Urinary bladder (tissue), 4 donors: ENCODE measurements at places on chromosomes 13 and 19.

DNA sequence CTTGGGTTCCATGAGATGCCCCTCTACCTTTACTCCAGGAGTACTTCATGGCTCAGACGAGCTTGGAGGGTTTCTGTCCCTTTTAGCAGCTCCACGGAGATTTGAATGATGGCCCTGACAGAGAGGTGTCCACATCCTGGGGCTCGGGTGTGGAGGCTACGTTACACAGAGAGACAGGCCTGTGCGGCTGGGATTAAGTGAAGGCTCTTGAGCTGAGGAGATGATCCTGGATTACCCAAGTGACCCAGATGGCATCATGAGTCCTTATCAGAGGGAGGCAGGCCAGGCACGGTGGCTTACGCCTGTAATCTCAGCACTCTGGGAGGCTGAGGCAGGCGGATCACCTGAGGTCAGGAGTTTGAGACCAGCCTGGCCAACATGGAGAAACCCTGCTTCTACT, 12.4 kb downstream of the DPP9 start:
- DNase-seq, result no peak

GRCh38 chr13:35698911-35699576, 222.6 kb upstream of the MAB21L1 start:
- DNase-seq, result no peak

- no peak for DNase-seq
Measured at GRCh38 chr13:33341861-33342452, 56.4 kb upstream of the STARD13 start.

DNA sequence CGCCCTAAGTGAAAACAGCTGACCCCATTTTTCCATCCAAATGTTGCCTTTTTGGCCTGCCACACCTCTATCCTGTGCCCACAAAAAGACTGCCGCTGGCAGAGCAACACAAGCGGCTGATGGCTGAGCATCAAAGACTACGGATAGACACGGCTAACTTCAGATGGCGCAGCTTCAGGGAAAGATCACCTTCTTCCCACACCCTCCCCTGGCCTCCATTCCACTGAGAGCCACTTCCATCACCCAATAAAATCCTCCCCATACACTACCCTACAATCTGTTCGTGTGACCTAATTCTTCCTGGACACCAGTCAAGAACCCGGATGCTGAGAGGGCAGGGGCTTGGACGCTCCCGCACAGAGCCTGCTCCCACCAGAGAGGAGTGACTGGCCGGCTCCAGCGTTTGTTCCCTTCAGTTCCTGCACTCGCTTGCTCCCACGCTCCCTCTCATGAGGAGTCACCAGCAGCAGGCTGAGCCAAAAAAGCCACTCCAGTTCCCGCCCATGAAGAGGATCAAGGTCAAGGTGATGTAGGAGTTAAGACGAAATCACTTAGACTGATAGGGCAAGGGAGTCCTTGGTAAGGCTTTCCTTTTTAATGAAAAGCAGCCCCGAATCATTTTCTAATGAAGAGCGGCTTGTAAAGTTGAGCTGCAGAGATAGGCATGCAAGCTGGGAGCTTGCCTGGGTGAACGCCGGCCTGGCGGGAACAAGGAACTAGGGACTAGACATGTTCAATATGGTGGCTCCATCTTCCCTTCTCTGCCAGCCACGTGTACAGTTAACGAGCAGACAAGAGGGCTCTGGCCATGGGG, 35.7 kb downstream of the TSKS start:
- peak; percentile 83 for DNase-seq

DNA sequence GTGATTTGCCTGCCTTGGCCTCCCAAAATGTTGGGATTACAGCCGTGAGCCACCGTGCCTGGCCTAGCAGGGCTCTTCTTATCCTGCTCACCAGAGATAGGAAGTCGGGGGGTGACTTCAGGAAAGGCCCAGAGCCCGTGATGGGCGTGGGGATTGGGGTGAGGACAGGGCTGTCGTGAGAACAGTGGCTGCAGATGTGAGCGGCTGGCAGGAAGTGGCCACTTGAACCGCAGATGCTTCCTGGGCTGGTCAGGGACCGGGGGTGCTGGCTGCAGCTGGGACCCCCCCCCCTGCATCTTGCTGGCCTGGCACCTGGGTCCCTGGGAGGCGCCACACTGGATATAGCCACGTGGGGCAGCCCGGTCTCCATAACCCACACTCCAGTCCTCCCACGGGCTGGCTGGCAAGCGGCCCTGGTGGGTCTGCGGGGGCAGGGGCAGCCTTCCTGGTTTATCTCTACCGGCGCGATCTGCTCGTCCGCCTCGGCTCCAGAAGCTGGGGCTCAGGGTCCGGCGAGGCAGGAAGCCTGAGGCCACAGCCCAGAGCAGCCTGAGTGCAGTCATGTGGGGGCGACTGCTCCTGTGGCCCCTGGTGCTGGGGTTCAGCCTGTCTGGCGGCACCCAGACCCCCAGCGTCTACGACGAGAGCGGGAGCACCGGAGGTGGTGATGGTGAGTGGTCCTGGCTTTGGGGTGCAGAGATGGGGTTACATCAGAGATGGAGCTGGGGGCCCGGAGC, at the start of gene F2RL3:
Gene F2RL3 (plus strand): TSS at position 371 of the 737 bp plus-strand sequence. CDS start 191 bp downstream, at position 562.
- DNase-seq, result no peak

DNA sequence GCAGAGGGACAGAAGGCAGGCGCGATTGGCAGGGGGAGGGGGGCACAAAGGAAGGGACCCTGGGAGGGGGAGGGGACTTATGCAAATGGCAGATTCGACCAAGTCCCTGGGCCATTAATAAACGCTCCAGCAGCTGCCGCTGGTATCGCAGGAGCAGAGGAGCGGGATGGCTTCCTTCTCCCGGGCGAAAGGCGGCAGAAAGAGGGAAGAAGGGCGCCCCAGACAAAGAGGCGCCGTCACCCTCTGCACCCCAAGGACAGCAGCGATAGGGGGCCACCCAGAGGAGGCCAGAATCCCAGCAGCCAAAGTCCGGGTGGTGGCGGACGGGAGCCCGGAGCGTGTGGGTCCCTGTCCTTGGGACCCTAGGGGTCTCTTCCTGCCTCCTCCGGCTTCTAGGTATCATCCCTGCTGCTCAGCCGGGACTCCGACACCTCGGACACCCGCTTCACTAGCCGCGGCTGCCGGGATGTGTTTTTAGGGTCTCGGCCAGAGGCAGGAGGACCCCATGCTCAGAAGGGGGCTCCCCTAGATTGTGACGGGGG, 1.9 kb downstream of the PTPRS start:
- no peak for DNase-seq

GRCh38 chr13:51759240-51759639, 44.7 kb downstream of the DHRS12 start:
- no peak for DNase-seq

- DNase-seq, result no peak
Measured at GRCh38 chr13:63112799-63113395, 1697.2 kb upstream of the PCDH20 start.

DNA sequence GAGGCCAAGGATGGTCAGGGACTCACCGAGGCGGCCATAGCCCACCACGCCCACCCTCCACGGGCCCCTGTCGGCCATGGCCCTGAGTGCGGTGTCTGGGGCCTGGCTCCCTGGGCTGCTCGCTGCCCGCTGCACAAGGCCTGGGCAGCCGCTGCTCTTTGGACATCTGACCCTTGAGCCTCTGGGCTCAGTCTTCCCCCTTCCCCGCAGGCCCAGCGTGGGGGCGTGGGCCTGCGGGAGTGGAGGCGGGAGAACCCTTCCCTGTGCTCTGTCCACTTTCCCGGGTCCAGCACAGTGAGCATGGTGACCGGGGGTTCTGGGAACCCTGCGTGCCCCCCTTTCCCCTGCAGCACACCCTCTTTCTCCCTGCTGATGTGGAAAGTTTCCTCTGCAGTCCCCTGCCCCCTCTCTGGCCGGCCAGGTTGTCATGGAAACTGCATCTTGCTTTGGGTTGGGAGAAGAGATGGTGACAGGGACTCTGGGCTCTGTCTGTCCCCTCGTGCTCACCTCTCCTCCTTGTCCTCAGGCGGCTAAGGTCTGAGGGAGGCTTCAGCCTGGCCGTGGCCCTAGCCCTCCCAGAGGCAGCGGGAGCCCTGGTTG, at the start of gene ASPDH:
Gene ASPDH (minus strand): TSS at position 168 of the 600 bp plus-strand sequence. CDS start 90 bp downstream, at position 78.
- no peak for DNase-seq

DNA sequence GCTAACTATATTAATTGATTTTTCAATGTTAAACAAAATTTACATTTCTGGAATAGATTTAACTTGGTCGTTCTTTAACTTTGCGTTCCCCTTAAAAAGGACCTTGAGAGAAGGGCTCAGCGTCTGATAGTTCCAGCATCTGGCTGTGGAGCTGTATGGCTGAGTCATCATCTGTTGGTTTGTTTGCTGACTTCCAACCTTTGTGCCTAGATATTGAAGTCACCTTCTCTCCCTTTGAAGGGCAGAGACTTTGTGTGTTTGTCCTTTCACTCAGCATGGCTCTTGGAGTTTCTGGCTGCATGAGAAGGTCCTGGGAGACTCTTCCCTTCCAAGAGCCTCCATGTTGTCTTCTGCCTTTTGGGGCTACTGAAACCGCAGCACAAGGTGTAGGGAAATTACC, 16.6 kb upstream of the IRS2 start:
- no peak for DNase-seq

DNA sequence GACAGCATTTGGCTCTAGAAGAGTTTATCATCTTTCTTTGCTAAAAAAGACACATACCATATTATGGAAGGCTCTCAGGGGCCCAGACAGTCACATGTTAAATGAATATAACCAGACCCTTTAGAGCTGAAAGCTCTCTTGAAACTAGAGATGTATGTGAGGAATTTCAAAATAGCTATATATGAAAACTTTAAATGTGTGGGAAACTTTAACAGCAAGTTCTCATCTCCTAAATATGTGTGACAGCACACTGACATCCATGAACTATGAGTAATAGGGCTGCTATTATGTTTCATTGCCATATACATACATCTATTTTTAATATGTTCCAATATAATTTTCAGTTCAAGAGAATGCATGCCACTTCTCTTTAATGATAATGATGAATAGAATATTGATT, 509.5 kb downstream of the GPC6 start:
- no peak for DNase-seq

DNA sequence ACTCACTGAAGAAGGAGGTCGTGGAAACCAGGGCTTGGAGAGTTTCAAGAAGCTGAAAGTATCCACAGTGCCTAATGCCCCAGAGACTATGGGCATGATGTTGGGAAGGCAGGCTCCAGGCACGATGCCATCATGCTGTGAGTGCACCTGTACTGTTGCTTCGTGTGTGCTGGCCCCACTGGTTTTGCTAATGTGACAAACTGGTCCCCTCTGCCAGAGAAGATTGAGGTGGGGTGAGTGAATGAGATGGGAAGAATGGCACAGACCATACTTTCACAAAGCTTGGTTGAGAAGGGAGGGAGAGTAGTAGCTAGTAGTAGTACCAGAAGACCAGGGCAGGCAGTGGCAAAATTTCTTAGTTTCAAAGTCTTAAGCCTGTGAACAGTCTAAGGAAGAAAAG, 19.0 kb upstream of the POP4 start:
- DNase-seq, result no peak

GRCh38 chr19:7265963-7266362, 28.3 kb downstream of the INSR start:
- peak; percentile 23 for DNase-seq

- no peak for DNase-seq
Measured at GRCh38 chr13:91158017-91158395, 189.5 kb upstream of the MIR17HG start.

GRCh38 chr13:69956349-69956748, 151.3 kb upstream of the ATXN8OS start:
- DNase-seq, result no peak

DNA sequence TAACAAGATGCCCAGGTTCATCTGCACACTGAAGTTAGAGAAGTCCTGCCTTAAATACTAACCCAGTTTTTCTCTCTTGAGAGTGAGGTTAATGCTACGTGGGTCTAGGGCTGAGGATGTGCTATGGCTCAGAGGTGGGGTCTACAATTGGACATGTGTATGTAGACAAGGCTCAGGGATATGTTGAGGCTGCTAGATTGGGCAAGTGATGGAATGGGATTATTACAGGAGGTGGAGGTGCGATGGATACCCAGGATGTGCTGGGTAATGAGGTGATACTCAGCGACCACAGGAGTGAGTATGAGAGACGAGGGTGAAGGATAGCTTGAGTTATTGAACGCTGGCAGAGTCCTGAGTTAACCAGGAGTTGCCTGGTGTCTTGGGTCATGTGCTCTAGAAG, 38.1 kb downstream of the PPP2R1A start:
- no peak for DNase-seq

DNA sequence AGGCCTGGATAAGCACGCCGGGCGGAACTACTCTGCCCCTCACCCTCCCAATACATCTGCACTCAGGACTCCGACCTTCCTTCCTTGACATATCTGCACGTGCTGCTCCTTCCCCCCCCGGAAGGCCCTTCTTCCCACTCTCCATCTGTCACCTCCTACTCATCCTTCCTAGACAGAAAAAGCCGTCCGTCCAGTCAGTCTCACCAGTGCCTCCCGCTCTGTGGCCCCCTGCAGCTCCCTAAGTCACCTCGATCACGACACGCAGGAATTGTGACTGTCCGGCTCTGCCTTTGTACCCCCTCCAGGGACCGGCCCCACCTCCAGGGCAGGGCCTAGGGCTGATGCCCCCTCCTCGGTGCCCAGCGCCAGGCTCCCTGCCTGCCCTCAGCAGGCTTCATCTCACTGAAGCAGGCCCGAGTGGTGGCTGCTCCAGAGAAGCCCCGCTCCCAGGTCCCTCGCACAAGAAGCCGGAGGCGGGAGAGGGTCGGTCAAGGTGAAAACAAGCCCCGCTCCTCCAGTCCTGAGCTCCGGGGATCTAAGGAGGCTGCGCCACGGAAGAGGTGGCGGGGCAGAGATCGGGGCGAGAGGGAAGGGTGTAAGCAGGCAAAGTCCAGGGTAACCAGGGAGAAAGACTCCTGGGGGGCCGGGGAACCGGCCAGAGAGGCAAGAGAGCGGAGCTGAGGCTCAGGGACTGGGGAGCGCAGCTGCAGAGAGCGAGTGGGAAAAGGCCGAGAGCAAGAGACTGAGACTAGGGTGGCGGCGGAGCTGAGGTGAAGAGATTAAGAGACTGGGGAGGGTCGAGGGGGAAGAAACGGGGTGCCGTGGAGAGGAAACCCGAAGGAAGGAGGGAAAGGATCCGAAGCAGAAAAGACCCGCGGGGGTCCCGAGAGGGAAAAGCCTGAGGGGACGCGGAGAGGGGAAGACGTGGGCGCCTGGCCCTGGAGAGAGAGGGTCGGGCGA, 1.1 kb downstream of the PPP6R1 start:
- DNase-seq, result no peak

DNA sequence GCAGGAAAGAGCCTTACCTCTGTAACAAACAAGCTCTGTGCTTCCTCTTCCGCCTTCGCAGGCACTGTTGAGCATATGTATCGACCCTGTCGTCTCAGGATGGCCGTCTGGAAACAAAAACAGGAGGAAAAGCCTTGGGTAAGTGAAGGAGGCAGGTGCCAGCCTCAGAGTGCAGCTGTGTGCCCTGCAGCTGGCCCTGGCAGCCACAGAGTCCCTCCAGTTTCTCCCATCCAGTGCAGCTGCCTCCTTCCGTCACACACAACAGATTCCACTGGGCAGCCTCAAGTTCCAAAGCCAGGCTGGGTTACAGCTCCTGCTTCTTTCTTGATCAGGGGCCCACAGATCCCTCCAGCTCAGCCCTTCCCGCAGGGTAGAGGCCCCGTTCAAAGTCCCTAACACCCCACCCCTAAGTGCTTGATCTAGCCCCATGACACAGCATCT, 47.7 kb downstream of the DOCK9 start:
- DNase-seq, result no peak
